ENCODE measurements at places on chromosomes 2 and 18.

GRCh38 chr18:28823506-28824182 is 646.7 kb upstream of the CDH2 start:
- no peak for DNase-seq
- H3K4me3 ChIP-seq = no peak overlapping the region
- no peaks in the 10 kb centered on the region for H3K36me3 ChIP-seq
- H3K4me1 ChIP-seq = no peaks in the 10 kb centered on the region

GRCh38 chr2:221896505-221897151 is 324.5 kb upstream of the EPHA4 start:
- no peaks in the 10 kb centered on the region for H3K4me1 ChIP-seq
- H3K36me3 ChIP-seq = no peaks in the 10 kb centered on the region
- no peak for DNase-seq

DNA sequence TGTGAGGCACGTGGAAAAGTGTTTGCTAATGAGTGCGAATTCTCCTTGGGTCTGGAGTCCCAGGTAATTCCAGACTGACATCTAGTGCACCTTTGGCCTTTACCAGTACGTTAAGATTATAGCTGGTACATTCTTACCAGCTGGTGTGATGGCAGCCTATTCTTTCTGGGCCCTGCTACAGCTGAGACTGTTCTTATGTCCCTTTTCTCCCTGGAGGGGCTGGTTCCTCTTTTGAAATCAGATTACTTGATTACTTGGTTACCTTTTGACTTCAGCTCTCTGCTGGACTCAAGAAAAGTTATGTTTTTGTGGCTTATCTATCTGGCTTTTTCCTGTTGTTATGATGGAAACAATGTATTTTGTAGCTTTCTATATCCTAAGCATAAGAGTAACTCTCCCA is 14.5 kb downstream of the CABYR start:
- no peaks in the 10 kb centered on the region for H3K4me1 ChIP-seq
- no peaks in the 10 kb centered on the region for H3K36me3 ChIP-seq
- DNase-seq = no peak
- no peak overlapping the region for H3K4me3 ChIP-seq
- H3K27me3 ChIP-seq = no peaks in the 10 kb centered on the region
- H3K27ac ChIP-seq = no peak overlapping the region

DNA sequence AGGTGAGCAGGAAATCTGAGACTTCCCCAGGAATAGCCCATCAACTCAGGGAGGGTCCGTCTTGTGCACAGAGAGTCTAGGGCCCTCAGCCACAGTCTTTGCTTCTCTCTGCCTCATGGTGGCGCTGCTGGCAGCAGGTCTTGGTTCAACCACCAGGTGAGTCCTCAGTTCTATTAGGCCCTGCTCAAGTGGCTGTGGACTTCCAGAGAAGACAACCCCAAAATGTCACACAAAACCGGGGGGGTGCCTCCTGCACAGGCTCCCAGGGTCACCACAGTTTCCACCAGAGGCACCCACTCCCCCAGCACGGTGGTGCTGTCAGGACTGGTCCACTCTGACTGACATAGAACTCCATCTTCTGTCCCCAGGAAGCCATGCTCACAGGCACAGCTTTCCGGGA is 2.4 kb upstream of the CHRNG start:
- DNase-seq = no peak
- H3K4me1 ChIP-seq = no peaks in the 10 kb centered on the region
- no peak overlapping the region for H3K4me3 ChIP-seq
- peaks cover 23% of the 10 kb centered on the region for H3K27me3 ChIP-seq
- no peak overlapping the region for H3K27ac ChIP-seq

DNA sequence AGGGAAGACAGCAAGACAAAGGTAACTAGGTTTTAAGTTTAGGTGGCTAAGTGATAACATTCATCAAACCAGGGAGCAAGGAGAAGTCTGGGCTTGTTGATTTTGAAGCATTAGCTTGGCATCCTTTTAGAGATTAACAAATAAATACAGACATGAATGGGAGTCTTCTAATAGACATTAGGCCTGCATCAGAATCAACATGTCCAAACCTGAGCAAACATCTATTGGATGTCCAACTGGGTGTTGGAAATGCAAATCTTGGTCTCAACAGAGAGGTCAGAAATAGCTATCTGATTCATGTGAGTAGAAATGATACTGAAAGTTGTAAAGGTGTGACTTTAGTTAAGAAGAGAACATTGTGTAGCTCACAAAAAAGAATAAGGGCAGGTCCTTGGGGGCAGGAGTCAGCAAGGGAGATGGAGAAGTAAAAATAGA is 85.5 kb upstream of the RND3 start:
- DNase-seq = no peak
- no peak overlapping the region for H3K27ac ChIP-seq
- no peaks in the 10 kb centered on the region for H3K36me3 ChIP-seq

GRCh38 chr2:177430411-177430810 is 37.8 kb downstream of the AGPS start:
- DNase-seq = no peak
- no peaks in the 10 kb centered on the region for H3K4me1 ChIP-seq
- H3K36me3 ChIP-seq = peaks cover 16% of the 10 kb centered on the region
- no peak overlapping the region for H3K4me3 ChIP-seq
- no peak overlapping the region for H3K27ac ChIP-seq
- no peaks in the 10 kb centered on the region for H3K27me3 ChIP-seq

DNA sequence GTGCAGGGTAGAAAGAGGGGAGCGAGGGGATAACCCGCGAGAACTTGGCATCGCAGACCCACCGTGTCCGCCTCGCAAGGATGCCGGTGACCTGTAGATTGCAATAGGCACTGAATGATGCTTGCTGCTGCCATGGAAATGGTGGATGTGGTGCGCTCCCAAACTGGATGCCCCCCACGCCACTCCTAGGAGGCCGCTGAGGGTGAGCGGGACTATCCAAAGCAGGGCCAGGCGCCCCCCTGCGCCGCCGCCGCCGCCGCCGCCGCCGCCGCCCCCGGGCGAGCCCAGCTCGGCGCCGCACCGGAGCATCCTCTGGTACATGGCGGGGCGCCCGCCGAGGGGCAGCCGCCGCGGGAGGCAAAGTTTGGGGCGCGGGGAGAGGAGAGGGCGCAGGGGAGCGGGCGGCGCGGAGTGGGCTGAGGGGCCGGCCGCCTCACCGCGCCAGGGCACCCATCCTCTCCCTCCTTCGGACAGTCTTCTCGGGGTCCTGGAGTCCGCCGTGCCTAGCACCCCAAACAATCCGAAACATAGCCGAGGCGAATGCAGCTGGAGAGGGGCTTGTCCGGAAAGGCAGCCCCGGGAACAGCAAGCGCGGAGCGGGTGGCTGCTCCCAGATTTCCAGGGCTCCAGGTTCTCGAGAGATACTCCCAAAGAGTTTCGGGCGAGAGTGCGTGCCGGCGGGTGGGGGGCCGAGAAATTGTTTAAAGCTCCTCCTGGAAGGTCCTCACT is 685.1 kb downstream of the NRXN1 start:
- DNase-seq = no peak

DNA sequence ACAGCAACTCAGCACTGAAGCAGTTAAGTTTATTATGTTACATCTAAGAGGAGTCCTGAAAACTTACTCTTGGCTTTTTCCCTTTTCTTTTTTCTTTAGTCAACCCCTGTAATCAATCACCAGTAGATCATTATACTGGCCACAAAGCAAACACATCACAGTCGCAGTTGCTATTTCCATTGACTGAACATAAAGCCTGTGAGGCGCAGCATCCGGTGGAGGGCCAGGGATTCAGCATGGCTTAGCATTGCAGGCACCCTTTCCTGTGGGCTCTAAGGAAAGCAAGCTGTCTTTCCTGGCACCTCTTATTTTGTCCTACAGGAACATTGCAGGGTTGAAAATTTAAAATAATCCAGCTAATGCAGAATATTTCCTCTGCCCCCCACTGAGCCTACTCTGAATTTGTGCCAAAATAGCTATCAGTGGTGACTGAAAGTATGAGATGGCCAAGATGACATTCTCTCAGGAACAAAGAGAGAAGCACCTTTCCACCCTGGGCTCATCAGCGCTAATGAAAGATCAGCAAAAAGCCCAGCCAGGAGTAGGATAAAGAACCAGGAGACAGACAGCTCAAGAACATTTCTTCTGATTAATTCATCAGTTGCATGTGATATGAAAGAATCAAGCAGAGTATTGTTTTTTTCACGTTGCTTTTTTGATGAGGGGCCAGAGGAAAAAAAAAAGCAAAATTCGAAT is 85.3 kb upstream of the SULT1C3 start:
- H3K4me1 ChIP-seq = no peaks in the 10 kb centered on the region
- H3K27me3 ChIP-seq = no peaks in the 10 kb centered on the region
- H3K36me3 ChIP-seq = no peaks in the 10 kb centered on the region
- no peak overlapping the region for H3K4me3 ChIP-seq

DNA sequence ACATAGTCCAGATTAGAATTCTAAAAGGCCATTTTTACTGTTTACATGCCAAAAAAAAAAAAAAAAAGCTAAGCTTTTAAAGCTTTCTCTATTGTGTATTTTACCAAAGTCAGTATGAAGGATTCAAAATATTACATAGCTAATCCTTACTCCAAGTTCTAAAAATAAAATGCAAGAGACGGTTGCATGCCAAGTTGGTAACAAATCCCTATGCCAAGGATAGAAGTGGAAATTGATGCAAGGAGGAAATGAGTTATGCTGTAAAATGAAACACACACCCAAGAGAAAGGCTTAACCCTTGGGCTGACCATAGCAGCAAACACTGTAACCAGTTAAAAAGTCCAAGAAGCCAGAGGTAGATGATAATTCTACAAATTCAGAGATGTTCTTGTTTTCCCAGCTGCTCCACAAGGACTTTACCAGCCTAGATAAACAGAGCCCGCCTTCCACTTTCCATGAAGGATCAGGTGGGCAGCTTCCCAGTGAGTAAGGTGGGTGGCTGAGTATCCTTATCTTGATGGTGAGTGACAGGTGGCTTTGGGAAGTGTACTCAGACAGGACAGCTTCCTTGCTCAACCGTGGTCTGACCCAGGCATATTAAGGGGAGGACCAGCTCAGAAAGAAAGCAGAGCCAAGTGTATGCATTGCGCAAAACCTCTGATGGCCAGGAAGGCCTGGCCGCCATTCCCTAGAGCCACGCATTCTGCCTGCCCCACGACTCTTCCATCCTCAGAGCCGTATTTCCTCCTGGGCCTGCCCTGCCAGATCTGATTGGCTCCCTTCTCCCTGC is 34.4 kb downstream of the ATP8B1 start:
- no peaks in the 10 kb centered on the region for H3K27me3 ChIP-seq
- no peak overlapping the region for H3K27ac ChIP-seq
- DNase-seq = no peak
- H3K4me1 ChIP-seq = no peaks in the 10 kb centered on the region

DNA sequence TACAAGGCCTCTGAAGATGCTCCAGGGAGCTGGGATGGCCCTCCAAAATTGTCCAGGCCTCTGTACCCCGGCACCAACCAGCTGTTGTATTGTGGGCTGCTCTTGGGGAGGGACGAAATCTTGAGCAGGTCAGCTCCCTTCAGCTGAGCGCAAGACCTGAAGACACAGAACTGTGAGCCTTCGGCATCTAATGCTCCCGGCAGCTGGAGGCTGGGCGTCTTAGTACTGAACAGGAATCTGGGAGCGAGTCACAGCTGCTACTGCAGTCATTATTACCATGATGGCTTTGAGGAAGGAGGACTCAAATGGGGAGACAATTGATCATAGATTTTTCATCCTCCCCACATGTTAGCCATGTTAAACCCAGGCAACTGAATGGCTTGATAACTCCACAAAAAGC is 83.0 kb upstream of the LTBP1 start:
- H3K27ac ChIP-seq = no peak overlapping the region
- H3K36me3 ChIP-seq = no peaks in the 10 kb centered on the region
- no peaks in the 10 kb centered on the region for H3K4me1 ChIP-seq
- H3K27me3 ChIP-seq = no peaks in the 10 kb centered on the region
- no peak for DNase-seq

DNA sequence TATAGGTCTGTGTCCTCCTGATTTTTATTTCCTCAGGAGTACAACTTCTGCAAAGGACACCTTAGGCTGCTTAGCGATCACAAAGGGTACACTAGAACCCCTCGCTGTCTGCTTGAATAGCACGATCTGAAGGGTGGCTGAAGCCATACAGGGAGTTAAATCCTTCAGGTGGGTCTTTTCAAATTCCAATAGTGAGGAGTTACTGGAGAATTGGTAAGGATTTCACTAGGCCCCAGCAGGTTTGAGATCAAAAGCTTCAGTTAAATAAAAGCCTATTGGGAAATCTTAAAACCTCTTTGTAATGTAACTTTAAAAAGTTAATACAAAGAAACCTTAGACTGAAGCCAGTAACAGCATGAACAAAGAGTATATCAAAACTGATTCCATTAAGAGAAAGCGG is 613.1 kb downstream of the ZEB2 start:
- DNase-seq = no peak
- no peaks in the 10 kb centered on the region for H3K4me1 ChIP-seq
- H3K36me3 ChIP-seq = no peaks in the 10 kb centered on the region

GRCh38 chr2:152134488-152135280 is 35.8 kb upstream of the CACNB4 start:
- H3K36me3 ChIP-seq = peaks cover 13% of the 10 kb centered on the region
- no peaks in the 10 kb centered on the region for H3K27me3 ChIP-seq
- H3K4me1 ChIP-seq = no peaks in the 10 kb centered on the region
- DNase-seq = no peak
- H3K27ac ChIP-seq = no peak overlapping the region
- H3K4me3 ChIP-seq = no peak overlapping the region

- no peaks in the 10 kb centered on the region for H3K4me1 ChIP-seq
- no peak overlapping the region for H3K27ac ChIP-seq
- no peaks in the 10 kb centered on the region for H3K36me3 ChIP-seq
- H3K27me3 ChIP-seq = no peaks in the 10 kb centered on the region
- DNase-seq = no peak
Measured at GRCh38 chr2:42838133-42838532, 45.8 kb upstream of the HAAO start.

- no peaks in the 10 kb centered on the region for H3K36me3 ChIP-seq
- H3K27ac ChIP-seq = no peak overlapping the region
- no peaks in the 10 kb centered on the region for H3K27me3 ChIP-seq
- DNase-seq = no peak
- no peaks in the 10 kb centered on the region for H3K4me1 ChIP-seq
Measured at GRCh38 chr2:122150524-122151280, 395.3 kb downstream of the TSN start.

GRCh38 chr2:68993660-68994059 is 19.2 kb downstream of the GKN1 start:
- H3K4me3 ChIP-seq = no peak overlapping the region
- no peaks in the 10 kb centered on the region for H3K4me1 ChIP-seq
- H3K27me3 ChIP-seq = peaks cover 5% of the 10 kb centered on the region
- no peak overlapping the region for H3K27ac ChIP-seq
- H3K36me3 ChIP-seq = no peaks in the 10 kb centered on the region

DNA sequence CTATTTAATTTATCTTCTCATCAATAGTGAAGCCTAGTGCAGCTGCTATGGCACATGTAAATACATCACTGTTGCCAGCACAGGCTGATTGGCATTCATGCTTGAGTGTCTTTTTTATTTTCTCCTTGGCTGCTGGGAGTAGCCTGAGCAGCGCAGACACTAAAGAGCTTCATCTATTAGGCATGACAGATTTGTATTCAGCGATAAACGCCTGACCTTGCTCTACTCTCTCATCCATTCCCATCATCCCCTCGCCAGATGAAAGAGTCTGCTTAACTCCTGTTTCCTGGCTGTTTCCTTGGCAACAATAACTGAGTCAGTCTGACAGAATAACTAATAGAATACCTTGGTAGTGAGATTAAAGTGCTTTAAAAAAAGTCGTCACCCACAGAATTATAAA is 753.6 kb downstream of the DCC start:
- no peak for DNase-seq
- H3K27ac ChIP-seq = no peak overlapping the region
- no peak overlapping the region for H3K4me3 ChIP-seq

- DNase-seq = no peak
- no peaks in the 10 kb centered on the region for H3K36me3 ChIP-seq
- H3K27ac ChIP-seq = no peak overlapping the region
- no peaks in the 10 kb centered on the region for H3K4me1 ChIP-seq
- H3K4me3 ChIP-seq = no peak overlapping the region
Measured at GRCh38 chr2:116489944-116490343, 1324.5 kb upstream of the DDX18 start.
